Spleen (tissue), 13 donors: ENCODE measurements at places on chromosomes 5 and 9. TPM values are rescaled to one million over a fixed set of nuclear protein-coding genes. Genes with fewer than 3 reads are reported as not detected.

GRCh38 chr9:108654566-108654965 lies 201.2 kb downstream of the ACTL7B start:
- H3K27ac ChIP-seq, result no peak overlapping the region
- no peaks in the 10 kb centered on the region for H3K27me3 ChIP-seq
- no peaks in the 10 kb centered on the region for H3K4me1 ChIP-seq
- no peak overlapping the region for H3K4me3 ChIP-seq
- DNase-seq, result no peak

GRCh38 chr5:72569408-72569944 lies 62.3 kb upstream of the ZNF366 start:
- no peak overlapping the region for H3K27ac ChIP-seq
- H3K4me1 ChIP-seq, result no peaks in the 10 kb centered on the region
- H3K36me3 ChIP-seq, result no peaks in the 10 kb centered on the region
- no peak overlapping the region for H3K4me3 ChIP-seq

Gene FAXDC2
- 22.9 TPM for total RNA-seq

Gene LCN12
- 63.4 TPM for total RNA-seq

Gene LRRC70
- 7.5 TPM for total RNA-seq
